ENCODE measurements at places on chromosomes 6 and 20.

DNA sequence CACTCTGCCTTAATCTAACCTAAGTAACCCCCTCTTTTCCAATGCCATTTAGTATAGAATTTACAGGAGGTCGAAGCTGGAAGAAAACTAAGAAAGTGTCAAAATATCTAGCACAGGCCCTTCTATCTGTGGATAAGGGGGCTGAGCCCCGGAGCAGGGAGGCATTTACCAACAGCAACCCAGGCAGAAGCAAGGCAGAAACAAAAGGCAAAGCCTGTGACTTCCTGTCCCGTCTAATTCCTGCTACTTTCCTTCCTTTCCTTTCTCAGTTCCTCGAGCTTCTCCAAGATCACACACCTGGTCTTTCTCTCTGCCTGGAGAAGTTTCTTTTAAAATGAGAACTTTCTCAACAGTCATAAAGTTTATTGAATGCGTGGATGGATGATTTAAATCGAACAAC lies 146.0 kb downstream of the FOXA2 start:
- no peak for DNase-seq

GRCh38 chr6:2807342-2808090 lies 34.1 kb downstream of the SERPINB1 start:
- no peak for DNase-seq

DNA sequence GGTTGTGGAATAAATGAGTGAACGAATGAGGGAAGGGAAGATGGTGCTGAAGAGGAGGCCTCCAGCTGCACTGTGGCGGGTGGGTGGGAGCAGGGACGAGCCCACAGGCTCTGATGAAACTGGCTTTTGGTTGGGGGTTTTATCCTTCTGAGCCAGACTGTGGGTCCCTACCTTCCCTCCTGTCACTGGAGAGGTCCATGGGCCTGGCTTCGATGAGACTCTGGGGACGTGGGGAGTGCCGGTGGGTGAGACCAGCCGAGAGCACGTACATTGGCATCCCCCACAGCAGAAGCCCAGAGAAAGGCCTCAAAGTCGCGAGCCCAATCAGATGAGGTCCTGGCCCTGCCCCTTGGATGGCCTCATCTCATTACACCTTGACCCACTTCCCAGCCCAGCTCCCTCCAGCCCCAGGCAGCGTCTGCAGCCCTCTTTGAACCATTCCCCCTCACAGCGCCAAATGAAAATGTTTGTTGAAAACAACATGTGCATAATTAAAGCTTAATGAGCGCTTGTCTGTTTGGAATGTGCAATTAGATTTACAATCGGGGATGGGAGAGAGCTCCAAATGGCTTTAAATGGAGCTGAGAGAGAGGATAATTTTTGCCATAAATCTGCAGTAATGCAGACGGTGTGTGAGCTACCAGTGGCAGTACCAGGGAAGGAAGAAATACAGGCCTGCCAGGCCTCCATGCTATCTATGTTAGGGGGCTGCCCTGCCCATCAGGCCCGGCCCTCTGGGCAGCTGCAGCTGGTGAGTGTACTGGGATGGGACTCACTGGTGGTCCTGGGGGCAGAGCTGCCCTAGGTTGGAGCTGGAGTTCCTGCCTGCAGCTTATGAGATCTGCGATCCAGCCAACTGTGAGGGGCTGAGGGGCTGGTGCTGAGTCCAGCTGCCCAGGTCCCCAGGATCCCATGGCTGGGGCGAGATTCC lies 47.2 kb downstream of the TOX2 start:
- no peak for DNase-seq

GRCh38 chr20:38806855-38807655 lies 1.6 kb downstream of the PPP1R16B start:
- DNase-seq: no peak

DNA sequence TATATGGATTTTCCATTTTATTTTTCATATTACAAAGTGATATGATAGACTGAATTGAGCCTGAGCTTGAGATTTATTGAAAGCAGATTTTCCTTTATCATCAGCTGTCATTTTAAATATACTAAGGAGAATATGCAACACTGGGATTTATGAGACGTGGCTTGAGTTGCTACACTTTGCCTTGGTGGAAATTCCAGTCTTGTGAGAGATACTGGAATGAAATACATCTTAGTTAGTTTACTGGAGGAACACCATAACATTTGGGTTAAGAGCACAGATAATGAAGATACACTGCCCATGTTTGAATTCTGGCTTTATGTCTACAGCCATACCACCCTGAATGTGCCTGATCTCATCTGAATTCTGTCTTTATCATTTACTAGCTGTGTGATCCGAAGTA lies 86.5 kb upstream of the IFNGR1 start:
- no peak for DNase-seq
